ENCODE measurements at places on chromosomes 4 and X.

DNA sequence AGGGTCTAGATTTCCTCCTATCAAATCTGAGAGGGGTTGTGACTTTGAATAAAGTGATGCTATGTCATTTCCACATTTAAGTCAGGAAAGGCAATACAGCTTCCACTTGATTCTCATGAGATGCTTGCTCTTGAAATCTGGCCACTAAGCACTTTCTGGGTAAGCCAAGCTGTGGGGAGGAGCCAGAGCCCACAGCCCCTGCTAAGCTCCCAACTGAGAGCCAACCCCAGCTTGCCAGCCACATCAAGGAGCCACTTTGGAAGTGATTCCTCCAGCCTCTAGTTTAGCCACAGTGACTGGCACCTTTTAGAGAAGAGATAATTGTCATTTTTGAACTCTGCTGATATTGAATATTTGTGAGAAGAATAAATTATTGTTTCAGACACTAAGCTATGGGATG lies 1441.5 kb upstream of the IGFBP7 start:
- H3K4me3 ChIP-seq = no peak overlapping the region
- DNase-seq = no peak
- H3K4me1 ChIP-seq = no peaks in the 10 kb centered on the region
- no peaks in the 10 kb centered on the region for H3K36me3 ChIP-seq
- no peak overlapping the region for H3K27ac ChIP-seq

DNA sequence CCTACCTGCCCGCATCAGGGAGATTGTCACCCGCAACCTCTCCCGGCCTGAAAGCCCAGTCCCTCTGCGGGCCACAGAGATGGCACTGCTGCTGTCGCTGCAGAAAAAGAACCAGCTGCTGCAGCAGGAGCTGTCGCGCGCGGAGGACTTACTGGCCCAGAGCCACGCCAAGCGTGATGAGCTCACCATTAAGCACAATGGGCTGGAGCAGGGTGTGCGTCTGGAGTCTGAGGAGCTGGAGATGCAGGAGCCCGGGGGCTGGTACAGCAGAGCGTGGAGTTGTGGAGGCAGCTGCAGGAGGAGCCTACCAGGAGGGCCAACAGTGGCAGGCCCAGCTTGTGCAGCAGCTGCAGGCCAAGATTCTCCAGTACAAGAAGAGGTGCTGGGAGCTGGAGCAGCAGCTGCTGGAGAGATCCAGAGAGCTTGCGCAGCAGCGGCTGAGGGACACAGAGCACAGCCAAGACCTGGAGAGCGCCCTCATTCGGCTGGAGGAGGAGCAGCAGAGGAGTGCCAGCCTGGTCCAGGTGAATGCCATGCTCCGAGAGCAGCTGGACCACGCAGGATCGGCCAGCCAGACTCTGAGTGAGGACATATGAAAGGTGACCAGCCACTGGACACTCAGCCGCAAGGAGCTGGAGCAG lies 11.3 kb downstream of the SMIM10L2A start:
- no peak overlapping the region for H3K27ac ChIP-seq
- peaks cover 3% of the 10 kb centered on the region for H3K36me3 ChIP-seq
- no peak overlapping the region for H3K4me3 ChIP-seq
- H3K4me1 ChIP-seq = no peaks in the 10 kb centered on the region

DNA sequence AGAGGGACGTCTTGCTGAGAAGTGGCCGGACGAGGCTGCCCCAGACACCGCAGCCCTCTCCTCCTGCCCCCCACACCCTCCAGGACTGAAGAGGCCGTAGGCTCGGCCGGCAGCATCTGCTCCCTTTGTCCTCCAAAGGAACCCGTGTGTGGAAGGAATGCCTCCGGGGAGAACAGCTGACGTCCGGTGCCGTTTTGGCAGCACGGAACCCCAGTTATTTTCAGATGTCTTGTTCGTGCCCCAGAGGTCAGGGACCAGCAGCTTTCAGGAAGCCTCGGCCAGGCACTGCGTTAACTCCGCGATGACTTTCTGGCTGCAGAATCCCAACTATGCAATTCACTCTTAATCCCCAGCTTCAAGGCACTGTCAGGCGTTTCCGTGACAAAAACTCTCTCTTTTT lies 10.9 kb upstream of the PPP2R3B start:
- H3K36me3 ChIP-seq = peaks cover 1% of the 10 kb centered on the region
- DNase-seq = no peak
- no peak overlapping the region for H3K4me3 ChIP-seq
- no peak overlapping the region for H3K27ac ChIP-seq
- H3K27me3 ChIP-seq = no peaks in the 10 kb centered on the region

DNA sequence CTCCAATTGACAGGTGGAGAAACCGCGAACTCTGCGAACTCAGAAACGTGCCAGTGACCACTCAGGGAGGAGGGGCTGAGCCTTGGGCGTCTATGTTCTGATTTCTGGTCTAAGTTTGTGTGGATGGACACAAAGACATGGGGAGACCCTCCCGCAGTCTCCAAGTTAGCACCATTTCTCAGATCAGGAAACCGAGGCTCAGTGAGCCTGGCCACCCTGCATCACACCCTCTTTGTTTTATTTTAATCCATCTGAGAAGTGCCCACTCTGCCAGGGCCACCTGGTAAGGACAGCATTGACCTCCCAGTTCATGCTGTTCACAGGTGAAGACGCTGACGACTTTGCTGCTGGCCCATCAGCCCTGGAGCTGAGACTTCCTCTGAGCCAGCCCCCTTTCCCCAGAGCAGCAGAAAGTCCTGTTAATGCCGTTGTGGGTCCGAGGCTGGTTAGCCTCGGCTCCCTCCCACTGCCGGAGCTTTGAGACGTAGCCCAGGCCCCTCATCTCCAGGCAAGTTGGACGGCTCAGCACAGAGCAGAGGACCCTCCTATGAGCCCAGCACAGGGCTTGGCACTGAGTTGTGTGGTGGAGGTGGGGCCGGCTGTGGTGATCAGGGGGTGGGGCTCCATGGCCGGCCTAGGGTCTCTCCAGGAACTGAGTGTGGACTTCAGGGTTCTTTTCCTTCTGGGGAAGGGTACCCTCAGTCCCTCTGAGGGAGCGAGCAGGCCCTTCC lies 43.7 kb downstream of the PSAPL1 start:
- H3K4me1 ChIP-seq = peaks cover 6% of the 10 kb centered on the region
- no peak overlapping the region for H3K4me3 ChIP-seq
- peaks cover 5% of the 10 kb centered on the region for H3K27me3 ChIP-seq
- no peak overlapping the region for H3K27ac ChIP-seq

- H3K27ac ChIP-seq = no peak overlapping the region
- peaks cover 5% of the 10 kb centered on the region for H3K27me3 ChIP-seq
- no peak for DNase-seq
- H3K36me3 ChIP-seq = no peaks in the 10 kb centered on the region
These were observed 30.8 kb upstream of the LAP3 start for GRCh38 chr4:17546222-17546621.

- no peak for DNase-seq
- no peak overlapping the region for H3K4me3 ChIP-seq
- H3K27me3 ChIP-seq = peaks cover 3% of the 10 kb centered on the region
- H3K27ac ChIP-seq = no peak overlapping the region
- H3K4me1 ChIP-seq = peaks cover 24% of the 10 kb centered on the region
- H3K36me3 ChIP-seq = no peaks in the 10 kb centered on the region
These were observed 68.5 kb downstream of the GAB1 start for GRCh38 chr4:143405075-143405730.

DNA sequence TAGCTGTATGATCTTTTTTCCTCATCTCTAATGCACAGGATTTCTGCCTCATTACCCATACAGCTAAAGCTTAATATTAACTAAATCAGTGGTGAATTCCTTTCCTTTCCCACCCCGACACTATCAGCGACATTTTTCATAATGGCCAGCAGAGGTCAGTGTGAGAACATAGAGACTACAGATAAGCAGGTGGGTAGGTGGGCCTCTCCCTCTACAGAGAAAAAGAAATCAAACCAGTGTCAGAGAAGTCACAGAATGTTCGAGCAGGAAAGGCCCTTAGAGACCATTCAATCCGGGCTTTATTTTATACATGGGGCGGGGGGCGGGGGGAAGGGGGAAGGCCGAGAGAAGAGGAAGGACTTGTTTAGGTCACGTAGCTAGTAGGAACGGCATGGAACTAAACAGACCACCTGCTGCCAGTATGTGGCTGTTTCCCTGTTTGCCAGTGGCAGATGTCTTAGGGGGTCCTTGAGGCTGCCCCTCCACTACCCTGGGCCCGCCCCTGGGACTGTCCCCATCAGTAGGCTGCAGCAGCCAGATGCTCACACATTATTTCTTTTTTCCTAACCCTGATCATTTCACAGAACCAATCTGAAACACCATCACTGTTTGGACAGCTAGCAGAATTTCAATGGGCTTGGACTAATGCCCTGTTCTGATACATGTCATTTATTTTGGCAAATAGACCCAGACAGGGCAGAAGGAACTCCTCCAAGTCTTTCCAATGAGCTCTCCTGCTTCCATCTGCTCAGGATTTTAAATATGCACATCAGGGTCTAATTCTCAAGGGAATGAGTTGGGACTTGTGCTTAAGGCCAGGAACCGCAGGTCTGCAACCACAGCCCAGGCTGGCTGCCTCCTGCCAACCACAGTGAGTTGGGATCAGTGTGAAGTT lies 133.4 kb downstream of the ATG4A start:
- H3K27me3 ChIP-seq = peaks cover 8% of the 10 kb centered on the region
- no peak for DNase-seq
- H3K4me3 ChIP-seq = no peak overlapping the region
- H3K27ac ChIP-seq = no peak overlapping the region

GRCh38 chr4:94410678-94411206 lies 41.0 kb upstream of the PDLIM5 start:
- H3K27ac ChIP-seq = no peak overlapping the region
- no peaks in the 10 kb centered on the region for H3K4me1 ChIP-seq
- no peaks in the 10 kb centered on the region for H3K36me3 ChIP-seq
- no peak overlapping the region for H3K4me3 ChIP-seq

GRCh38 chr4:4519297-4519894 lies 22.5 kb downstream of the STX18 start:
- peaks cover 1% of the 10 kb centered on the region for H3K36me3 ChIP-seq
- H3K4me3 ChIP-seq = no peak overlapping the region
- H3K27me3 ChIP-seq = no peaks in the 10 kb centered on the region
- no peak overlapping the region for H3K27ac ChIP-seq
- DNase-seq = no peak

DNA sequence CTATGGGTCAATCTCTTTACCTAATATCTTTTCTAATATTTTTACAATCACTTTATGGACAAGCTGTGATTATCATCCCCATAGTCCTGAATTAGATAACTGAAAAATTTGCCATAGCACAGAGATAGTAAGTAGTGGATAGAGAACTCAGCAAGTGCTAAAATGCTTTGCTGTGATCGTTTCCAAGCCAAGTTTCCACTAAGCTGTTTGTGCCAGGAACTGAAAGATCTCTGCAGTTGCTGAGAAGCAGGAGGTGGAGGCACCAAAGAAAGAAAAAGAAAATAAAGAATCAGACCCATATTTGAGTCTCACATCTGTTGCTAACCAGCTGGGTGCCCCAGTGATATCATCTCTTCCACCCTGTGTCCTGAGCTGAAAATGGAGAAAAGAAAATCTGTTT lies 605.6 kb upstream of the BOD1L1 start:
- no peaks in the 10 kb centered on the region for H3K27me3 ChIP-seq
- no peak overlapping the region for H3K27ac ChIP-seq
- no peak overlapping the region for H3K4me3 ChIP-seq

GRCh38 chr4:88804234-88804633 lies 106.6 kb upstream of the NAP1L5 start:
- H3K36me3 ChIP-seq = no peaks in the 10 kb centered on the region
- H3K4me3 ChIP-seq = no peak overlapping the region
- H3K27me3 ChIP-seq = peaks cover 2% of the 10 kb centered on the region
- DNase-seq = no peak
- no peaks in the 10 kb centered on the region for H3K4me1 ChIP-seq

GRCh38 chr4:3203971-3204431 lies 45.0 kb upstream of the MSANTD1 start:
- H3K36me3 ChIP-seq = peaks cover 22% of the 10 kb centered on the region
- no peak overlapping the region for H3K4me3 ChIP-seq
- H3K27ac ChIP-seq = no peak overlapping the region
- no peaks in the 10 kb centered on the region for H3K27me3 ChIP-seq
- no peak for DNase-seq

- peaks cover 22% of the 10 kb centered on the region for H3K4me1 ChIP-seq
- no peak overlapping the region for H3K4me3 ChIP-seq
- H3K27me3 ChIP-seq = no peaks in the 10 kb centered on the region
- H3K27ac ChIP-seq = no peak overlapping the region
- H3K36me3 ChIP-seq = no peaks in the 10 kb centered on the region
These were observed 82.1 kb downstream of the CLDN34 start for GRCh38 chrX:10049236-10049635.

GRCh38 chr4:112885897-112886296 lies 163.6 kb upstream of the ANK2 start:
- no peaks in the 10 kb centered on the region for H3K36me3 ChIP-seq
- no peaks in the 10 kb centered on the region for H3K27me3 ChIP-seq
- no peak overlapping the region for H3K27ac ChIP-seq
- no peak overlapping the region for H3K4me3 ChIP-seq
- DNase-seq = no peak

GRCh38 chr4:139242511-139243051 lies 37.4 kb downstream of the MGARP start:
- no peak for DNase-seq
- H3K4me1 ChIP-seq = peaks cover 4% of the 10 kb centered on the region
- no peaks in the 10 kb centered on the region for H3K36me3 ChIP-seq
- H3K27ac ChIP-seq = peak overlapping the region; percentile 35

GRCh38 chr4:151690164-151690870 lies 70.5 kb downstream of the GATB start:
- no peak overlapping the region for H3K4me3 ChIP-seq
- H3K27me3 ChIP-seq = no peaks in the 10 kb centered on the region
- DNase-seq = no peak
- peaks cover 31% of the 10 kb centered on the region for H3K36me3 ChIP-seq

GRCh38 chrX:129771266-129771995 lies 8.3 kb upstream of the SASH3 start:
- H3K36me3 ChIP-seq = no peaks in the 10 kb centered on the region
- no peak overlapping the region for H3K4me3 ChIP-seq
- DNase-seq = no peak
- H3K27me3 ChIP-seq = no peaks in the 10 kb centered on the region

- H3K36me3 ChIP-seq = no peaks in the 10 kb centered on the region
- no peak for DNase-seq
- no peak overlapping the region for H3K27ac ChIP-seq
These were observed 27.0 kb downstream of the SH2D1A start for GRCh38 chrX:124373348-124373747.

DNA sequence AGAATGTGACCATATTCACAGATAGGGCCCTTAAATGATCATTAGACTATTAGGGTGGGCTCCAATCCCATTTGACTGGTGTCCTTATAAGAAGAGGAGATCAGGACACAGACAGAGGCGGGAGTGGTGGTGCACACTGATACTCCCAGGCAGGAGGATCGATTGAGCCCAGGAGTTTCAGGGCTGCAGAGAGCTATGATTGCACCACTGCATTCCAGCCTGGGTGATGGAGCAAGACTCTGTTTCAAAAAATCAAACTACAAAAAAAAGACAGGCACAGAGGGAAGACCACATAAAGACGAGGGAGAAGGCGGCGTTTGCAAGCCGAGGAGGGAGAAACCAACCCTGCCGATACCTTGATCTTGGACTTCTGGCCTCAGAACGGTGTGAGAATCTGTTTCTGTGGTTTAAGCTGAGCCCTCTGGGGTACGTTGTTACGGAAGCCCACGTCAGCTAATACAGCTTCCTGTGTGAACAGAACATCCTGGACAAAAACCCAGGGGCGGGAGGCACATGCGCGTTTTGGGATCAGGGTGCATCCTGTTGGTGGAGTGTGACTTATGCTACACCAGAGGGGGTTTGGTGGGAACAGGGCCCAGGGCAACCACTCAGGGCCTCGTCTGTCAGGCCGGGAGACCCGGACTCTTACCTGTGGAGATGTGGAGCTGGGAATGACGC lies 211.8 kb upstream of the PSAPL1 start:
- H3K36me3 ChIP-seq = no peaks in the 10 kb centered on the region
- no peak overlapping the region for H3K27ac ChIP-seq
- H3K4me1 ChIP-seq = peaks cover 8% of the 10 kb centered on the region
- DNase-seq = no peak
- peaks cover 12% of the 10 kb centered on the region for H3K27me3 ChIP-seq
